Neuronal stem cell (in vitro differentiated cells): ENCODE measurements at places on chromosomes 7 and 10.

GRCh38 chr10:96470116-96470743 lies 43.5 kb downstream of the TLL2 start:
- no peak overlapping the region for H3K4me3 ChIP-seq
- H3K27ac ChIP-seq: no peak overlapping the region
- no peaks in the 10 kb centered on the region for H3K4me1 ChIP-seq
- H3K36me3 ChIP-seq: no peaks in the 10 kb centered on the region
- peaks cover 24% of the 10 kb centered on the region for H3K27me3 ChIP-seq
- peak; percentile 39 for DNase-seq

DNA sequence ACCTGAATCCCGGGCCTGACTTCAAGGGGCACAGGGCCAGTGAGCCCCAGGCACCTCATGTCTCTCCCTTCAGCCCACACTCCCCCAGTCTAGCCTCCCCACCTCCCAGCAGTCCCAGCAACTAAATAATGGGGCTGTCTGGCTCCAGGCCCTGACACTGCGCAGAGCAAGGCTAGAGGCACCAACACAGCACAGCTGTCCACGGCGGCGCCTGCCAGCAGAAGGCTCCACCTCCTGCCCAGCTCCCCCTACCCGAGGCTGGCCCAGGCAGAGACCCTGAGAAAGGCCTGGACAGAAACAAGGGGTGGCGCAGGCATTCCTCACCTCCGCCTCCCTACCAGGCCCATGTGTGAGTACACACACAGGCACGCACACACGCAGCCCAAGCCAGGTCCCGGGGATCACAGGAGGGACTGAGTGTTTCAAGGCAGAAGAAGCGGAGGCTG lies 6.1 kb downstream of the KCNH2 start:
- H3K4me3 ChIP-seq: no peak overlapping the region
- H3K27ac ChIP-seq: peak overlapping the region; percentile 64
- peaks cover 8% of the 10 kb centered on the region for H3K27me3 ChIP-seq
- H3K4me1 ChIP-seq: peaks cover 51% of the 10 kb centered on the region
- no peak for DNase-seq

DNA sequence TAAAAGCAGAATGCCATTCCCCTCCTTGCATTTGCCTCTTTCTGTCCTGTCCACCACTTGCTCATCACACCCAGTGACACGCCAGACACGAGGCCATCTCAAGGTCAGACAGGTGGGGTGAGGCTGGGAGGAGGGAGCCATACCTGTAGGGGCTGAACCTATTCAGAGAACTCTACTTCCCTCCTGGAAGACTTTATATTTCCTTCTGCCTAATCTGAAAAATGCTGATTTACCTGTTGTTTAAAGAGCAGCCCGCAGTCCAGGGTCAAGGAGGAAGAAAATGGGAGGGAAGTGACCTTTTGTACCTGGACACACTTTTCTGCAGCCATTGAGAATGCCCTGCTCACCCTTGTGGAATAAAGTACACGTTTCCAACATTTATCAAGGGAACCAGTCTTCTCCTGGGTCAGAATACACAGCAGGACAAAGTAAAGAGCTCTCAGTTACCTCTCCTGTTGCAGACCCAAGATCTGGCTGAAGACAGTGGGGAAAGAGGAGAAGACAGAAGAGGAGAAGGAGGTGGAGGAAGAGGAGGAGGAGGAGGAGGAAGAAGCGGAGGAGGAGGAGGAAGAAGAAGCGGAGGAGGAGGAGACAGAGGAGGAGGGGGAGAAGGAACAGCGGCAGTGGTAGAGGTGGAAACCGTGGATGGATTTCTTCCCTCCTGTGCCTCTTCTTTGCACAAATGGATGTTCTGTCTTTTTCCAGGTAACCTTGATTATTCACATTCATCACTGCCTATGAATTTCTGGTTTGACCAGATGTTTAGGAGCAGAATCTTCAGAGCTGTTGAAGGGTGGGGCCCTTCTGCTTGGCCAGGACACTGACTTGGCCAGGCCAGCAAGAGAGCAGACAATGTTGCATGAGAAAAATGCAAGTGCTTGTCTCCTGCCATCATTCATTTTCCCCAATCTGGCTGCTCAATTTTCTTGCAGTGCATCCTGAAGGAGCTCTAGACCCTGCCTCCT lies 1.2 kb upstream of the BLNK start:
- H3K27ac ChIP-seq: no peak overlapping the region
- no peaks in the 10 kb centered on the region for H3K36me3 ChIP-seq
- H3K4me1 ChIP-seq: no peaks in the 10 kb centered on the region
- H3K27me3 ChIP-seq: no peaks in the 10 kb centered on the region

DNA sequence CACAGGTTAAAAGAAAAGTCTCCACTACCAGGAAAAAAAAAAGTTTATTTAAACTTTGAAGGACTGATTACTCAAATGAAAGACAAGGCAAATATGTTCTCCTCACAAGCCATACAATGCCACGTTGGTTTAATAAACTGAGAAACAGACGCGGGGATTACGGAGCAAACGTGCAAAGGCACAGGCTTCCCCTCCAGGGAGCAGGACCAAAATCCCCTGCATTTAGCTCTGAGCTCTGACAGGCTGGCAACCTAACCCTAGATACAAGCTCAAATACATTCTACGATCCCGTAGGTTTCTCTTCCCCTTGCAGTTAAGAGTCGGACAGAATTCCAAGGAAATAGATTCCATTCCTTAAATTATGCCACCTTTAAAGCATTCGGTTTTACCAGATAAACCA lies 7.7 kb upstream of the GRB10 start:
- H3K27ac ChIP-seq: no peak overlapping the region
- no peak overlapping the region for H3K4me3 ChIP-seq
- H3K36me3 ChIP-seq: no peaks in the 10 kb centered on the region
- peaks cover 7% of the 10 kb centered on the region for H3K4me1 ChIP-seq
- DNase-seq: no peak

GRCh38 chr10:102299873-102300272 lies 54.5 kb downstream of the GBF1 start:
- H3K36me3 ChIP-seq: no peaks in the 10 kb centered on the region
- H3K27ac ChIP-seq: no peak overlapping the region
- DNase-seq: no peak
- peaks cover 4% of the 10 kb centered on the region for H3K4me1 ChIP-seq
- H3K4me3 ChIP-seq: no peak overlapping the region

DNA sequence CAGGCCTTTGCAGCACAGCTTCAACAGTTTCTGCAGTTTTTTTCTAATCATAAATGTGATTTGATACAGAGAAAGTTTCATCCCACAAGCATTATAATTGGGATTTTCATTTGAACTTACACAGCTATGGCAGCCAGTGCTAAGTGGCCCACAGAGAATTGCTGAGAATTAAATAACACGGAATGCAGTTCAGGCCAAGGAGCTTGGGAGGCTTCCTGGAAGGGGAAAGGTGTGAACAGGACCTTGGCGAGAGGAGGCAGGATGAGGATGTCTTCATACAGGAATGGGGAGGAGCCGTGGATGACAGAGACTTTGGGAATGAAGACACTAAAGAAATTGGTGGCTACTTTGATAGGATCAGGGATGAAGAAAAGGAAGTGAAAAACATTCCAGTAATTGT lies 95.3 kb downstream of the ZNF22 start:
- no peaks in the 10 kb centered on the region for H3K27me3 ChIP-seq
- DNase-seq: no peak
- no peaks in the 10 kb centered on the region for H3K4me1 ChIP-seq
- H3K27ac ChIP-seq: no peak overlapping the region

DNA sequence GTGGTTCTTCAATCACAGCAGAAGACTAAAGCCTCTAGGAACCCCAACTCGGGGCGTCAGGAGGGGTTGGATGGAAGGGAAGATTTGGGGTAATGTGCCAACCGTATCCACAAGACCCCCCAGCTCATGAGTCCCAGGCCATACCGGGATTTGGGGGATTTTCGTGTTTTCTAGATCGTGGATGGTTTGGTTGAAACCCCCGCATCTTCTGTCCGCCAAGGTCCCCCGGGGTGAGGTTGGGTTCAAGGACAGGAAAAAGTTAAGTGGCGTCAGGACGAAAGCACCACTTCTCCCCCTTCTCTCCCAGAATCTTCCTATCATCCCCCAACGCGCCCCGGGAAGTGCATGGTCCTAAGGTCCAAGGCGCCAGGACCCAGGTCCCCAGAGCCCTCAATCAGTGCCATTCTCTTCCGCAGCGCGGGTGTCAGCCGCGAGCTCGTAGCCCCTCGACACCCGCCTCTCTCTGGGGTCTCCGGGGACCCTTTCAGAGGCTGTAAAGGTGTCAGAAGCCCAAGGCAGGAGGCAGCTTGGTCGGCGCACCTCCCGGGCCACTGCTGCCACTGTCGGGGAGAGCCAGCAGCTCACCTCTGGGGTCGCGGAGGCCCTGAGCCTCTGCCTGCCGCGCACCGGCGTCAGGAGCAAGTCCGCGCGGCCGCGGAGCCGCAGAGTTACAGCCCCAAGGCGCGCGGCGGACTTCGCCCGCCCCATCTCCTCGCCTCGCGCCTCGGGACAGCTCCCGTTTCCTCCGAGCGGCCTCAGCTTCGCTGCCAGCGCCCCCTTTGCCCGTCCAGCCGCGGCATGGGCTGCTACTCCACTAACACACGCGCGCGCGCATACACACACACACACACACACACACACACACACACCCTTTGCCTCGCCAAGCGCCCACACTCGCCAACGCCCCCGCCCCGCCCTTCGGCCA lies 1.5 kb downstream of the MKX start:
- H3K4me3 ChIP-seq: no peak overlapping the region
- H3K27ac ChIP-seq: no peak overlapping the region
- peaks cover 78% of the 10 kb centered on the region for H3K27me3 ChIP-seq
- H3K4me1 ChIP-seq: peaks cover 18% of the 10 kb centered on the region
- DNase-seq: no peak

GRCh38 chr7:108246227-108246837 lies 116.2 kb upstream of the LAMB4 start:
- H3K4me3 ChIP-seq: no peak overlapping the region
- H3K27me3 ChIP-seq: no peaks in the 10 kb centered on the region
- peaks cover 18% of the 10 kb centered on the region for H3K4me1 ChIP-seq
- peak; percentile 87 for DNase-seq

DNA sequence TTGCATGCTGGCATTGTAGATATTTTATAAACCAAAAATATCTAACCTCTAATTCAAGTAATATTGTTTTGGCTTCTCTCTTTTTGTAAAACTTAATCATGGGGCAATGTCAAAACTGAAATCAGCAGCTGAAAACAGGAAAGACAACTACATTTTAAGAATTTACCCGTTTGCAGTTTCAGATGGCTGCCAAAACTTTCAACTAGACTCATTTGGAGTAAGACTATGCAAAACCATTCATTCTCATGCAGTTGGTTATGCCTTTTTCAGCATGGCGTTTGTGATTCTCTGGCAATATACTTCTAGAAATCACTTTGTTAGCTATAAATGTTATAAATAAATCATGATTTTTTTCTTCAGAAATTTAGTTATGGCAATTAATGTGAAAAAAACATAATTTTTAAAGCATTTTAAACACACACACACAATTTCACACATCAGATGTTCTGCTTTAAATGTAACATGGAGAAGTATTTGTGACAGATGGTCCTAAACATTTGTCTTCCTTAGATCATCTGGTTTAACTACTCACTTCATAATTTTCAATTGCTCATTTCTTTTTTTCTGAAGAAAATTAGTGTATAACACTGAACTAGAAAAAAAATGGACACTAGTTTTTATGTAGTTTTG lies 116.4 kb downstream of the ITGB8 start:
- DNase-seq: no peak
- no peak overlapping the region for H3K27ac ChIP-seq
- no peaks in the 10 kb centered on the region for H3K36me3 ChIP-seq
- H3K27me3 ChIP-seq: no peaks in the 10 kb centered on the region

DNA sequence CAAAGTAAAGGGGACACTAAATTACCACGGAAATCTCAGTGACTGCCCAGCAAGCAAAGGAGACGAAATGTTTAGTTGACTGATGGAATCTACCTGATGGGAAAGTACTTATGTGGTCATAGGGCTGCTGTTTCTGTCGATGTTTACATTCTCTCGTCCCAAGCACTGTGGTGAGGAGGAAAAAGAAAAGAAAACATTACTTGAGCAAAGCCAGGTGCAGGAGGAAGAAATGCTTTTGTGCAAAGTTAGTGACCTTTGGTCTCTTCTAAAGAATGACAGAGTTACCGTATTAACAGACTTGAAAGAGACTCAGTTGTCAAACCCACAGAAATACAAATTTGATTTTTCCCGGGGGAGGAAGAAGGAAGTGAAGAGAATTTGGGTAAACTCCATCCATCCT lies 43.3 kb upstream of the FMC1 start:
- peak; percentile 31 for DNase-seq
- H3K27ac ChIP-seq: peak overlapping the region; percentile 62
- no peak overlapping the region for H3K4me3 ChIP-seq
- H3K36me3 ChIP-seq: no peaks in the 10 kb centered on the region
- no peaks in the 10 kb centered on the region for H3K27me3 ChIP-seq
